NCI-H1436 treated with DMSO at 0.1 percent for 48 hours (cell line): ENCODE measurements at places on chromosomes 2 and 18.

DNA sequence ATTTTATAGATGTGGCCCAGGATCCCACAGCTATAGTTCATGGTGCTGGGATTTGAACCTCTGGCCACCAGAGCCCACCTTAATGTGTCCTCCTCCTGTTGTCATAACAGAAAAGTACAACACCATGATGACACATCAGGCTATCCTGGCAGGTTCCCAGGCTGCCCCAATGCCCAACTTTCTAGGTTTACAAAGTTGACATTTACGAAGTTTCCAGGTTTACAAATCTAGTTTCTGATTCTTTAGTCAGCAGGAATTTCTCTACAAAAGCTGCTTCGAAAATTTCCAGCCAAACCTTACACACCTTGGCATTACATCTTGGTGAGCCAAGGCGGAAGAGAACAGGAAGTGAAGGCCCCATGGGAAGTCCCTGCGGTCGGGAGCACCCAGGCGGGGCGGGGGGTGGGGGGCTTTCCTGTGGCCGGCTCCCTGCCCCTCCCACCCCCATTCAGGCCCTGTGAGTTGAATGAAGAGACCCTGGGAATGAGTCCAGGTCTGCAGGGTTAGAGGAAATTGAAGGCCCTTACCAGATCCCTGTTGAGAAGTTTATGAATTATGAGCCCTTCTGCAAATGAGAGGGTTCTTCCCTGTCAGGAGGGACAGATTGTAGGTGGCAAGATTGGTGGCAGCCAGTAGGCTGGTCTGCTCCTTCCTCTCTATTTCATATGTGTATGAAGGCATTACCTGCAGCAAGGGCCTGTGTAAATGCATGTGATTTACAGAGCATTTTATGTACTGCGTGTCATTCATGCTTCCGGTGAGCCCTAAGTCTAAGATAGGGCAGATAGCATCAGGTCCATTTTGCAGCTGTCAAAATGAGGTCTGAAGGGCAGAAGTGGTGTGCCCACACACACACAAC lies 11.1 kb upstream of the IL1RN start:
- no peak for DNase-seq

- no peak for DNase-seq
These were observed 311.5 kb downstream of the CDH2 start for GRCh38 chr18:27865431-27865830.

DNA sequence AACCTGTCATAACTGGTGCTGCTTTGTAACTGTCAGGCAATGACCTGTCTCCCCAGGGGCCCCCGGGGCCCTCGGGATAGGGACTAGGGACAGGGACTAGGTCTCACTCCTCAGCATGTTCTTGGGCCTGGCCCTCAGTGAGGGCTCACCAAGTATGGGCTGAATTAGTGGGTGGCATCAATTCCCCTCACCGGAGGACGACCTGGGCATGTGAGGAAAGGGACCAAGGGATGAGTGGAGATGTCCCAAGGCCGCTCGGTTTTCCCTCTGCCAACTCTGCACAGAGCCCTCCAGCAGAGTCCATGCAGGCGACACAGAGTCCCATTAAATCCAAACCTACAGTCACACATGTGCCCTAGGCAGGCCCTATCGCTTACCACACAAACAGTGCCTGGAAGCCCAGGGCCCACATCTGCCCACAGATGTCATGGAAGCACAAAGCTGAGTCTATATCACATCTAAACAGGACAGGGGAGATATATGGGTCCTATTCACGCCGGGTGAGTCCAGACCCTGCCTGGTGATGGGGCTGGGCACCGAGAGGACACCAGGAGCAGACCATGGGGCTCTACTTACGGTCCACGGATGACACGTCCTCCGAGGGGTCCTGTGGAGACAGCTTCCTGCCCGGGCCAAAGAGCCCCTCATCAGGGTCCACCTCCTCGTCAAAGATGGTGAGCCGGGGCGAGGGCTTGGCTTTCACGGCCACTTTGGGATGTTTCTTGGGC lies 26.6 kb downstream of the HS1BP3 start:
- no peak for DNase-seq

- DNase-seq: no peak
These were observed 748.2 kb upstream of the CELF4 start for GRCh38 chr18:38313831-38314230.

GRCh38 chr2:129828792-129829191 lies 150.7 kb upstream of the RAB6C start:
- no peak for DNase-seq

DNA sequence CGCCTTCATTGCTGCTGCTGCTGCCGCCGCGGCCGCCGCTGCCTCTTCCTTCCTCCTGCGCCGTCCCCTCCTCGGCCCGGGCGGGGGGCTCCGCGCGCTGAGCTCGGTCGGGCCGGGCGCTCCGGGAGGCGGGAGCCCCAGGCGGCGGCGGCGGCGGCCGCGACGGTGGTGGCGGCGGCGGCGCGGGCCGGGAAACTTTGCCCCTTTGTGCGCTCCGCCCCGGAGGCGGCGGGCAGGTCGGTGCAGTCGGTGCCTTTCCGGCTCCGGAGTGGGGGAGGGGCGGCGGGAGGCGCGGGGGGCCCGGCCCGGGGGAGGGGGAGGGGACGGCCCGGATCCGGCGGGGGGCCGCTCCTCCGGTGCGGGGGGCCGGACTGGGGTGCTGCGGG lies 205 bp downstream of the TET3 start:
- DNase-seq: no peak

DNA sequence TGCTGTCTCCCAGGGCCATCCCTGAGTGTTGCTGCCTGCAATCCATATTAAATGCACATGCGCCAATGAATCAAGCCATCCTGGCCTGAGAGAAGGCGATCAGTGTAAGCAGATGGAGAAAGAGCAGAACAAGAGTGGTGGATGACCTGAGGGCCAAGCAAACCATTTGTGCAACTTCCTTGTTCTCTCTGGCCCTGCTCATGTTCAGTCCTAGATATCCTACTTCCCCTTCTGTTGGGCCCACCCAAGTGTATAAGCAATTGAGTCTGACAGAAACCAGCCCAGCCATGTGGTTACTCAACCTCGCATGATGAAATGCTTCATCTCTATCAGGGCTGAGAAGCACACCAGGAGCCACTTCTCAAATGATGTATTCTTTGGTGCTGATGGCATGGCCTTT lies 383.1 kb upstream of the ID2 start:
- DNase-seq: no peak

GRCh38 chr2:221304916-221305315 lies 267.2 kb downstream of the EPHA4 start:
- DNase-seq: no peak

GRCh38 chr2:16487686-16488085 lies 177.9 kb downstream of the CYRIA start:
- no peak for DNase-seq

- DNase-seq: no peak
These were observed 814.5 kb upstream of the PIK3C3 start for GRCh38 chr18:41140506-41140905.

GRCh38 chr2:67399831-67400489 lies 2.8 kb downstream of the ETAA1 start:
- no peak for DNase-seq

DNA sequence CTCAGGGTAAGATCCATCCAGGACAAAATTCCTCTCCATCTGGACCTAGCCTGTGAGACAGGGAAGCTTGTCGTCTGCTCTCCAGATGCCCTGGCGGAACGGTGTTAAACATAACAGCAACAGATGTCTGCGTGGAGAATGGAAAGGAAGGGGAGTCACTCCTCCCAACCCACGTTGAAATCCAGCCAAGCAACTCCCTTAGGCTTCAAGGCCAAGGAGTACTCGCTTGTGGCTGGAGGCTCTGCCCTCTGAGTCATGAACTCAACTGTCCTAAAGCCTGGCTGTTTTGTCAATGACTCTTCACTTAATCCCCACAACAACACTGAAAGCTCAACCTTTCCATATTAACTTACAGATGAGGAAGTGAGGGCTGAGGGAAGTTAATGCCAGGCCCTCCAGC lies 42.2 kb downstream of the TPO start:
- no peak for DNase-seq

DNA sequence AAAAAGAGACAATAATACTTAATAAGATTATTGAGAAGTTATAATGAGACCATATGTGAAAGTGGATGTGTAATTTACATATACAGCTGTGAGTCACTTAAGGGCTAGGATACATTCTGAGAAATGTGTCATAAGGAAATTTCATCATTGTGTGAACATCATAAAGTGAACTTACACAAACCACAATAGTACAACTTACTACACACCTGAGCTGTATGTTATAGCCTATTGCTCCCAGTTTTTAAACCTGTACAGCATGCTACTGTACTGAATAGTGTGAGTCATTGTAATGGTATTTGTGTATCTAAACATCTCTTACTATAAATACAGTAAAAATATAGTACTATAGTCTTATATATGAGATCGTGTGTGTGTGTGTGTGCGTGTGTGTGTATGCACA lies 1420.3 kb upstream of the PIK3C3 start:
- DNase-seq: no peak

DNA sequence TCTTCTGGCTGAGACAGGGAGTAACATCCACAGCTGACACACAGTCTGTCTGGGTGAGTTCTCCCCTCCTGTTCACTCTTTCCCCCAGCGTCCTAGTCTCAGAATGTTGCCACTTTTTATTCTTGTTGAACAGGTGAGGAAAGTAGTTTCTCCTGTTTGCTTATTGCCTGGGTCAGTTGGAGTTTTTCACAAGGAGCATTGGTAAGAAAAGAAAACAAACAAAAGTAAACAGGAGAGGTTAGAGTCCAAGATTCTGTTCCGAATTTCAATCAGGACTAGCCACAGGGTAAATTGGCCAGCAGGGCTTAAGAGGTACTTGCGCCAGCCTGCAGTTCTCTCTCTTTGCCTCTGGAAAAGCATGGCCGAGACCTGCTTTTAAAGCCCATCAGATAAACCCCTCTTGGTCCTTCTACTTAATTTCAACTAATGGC lies 255.0 kb upstream of the EPAS1 start:
- DNase-seq: no peak

DNA sequence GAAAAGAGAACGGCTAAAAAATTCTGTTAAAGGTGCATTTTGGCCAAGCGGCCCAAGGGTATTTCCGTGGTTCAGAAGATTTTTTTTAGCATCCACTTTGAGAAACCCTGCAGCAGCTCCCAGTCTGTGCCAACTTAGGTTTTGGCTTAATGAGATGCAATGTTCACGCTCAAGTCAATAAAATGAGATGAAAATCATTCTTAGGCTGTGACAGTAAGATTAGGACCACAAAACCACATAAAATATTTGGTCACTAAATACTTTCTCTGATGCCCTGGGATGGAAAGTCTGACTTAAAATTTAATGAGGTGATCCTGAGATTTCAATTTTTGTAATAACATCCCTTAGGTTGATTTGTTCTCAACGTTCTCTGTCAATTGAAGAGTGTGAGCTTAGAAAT lies 74.2 kb upstream of the FHL2 start:
- DNase-seq: no peak

- no peak for DNase-seq
These were observed 83.9 kb downstream of the APOB start for GRCh38 chr2:20960003-20960402.

- DNase-seq: no peak
These were observed 99.6 kb downstream of the CELF4 start for GRCh38 chr18:37465958-37466357.

DNA sequence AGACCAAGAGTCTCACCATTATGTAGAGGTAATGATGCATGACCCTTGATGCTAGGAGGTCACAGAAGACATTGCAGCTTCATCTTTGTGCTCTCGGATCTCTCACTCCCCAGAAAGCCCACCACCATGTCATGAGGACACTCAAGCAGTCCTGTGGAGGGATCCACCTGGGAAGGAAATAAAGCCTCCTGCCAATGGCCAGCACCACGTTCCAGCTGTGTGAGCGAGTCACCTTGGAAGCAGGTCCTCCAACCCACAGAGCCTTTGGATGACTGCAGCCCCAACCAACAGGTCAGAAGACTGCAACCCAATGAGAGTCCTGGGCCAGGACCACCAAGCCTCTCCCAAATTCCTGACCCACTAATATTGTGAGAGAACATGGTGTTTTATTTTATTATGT lies 38.4 kb downstream of the CYP26B1 start:
- no peak for DNase-seq

DNA sequence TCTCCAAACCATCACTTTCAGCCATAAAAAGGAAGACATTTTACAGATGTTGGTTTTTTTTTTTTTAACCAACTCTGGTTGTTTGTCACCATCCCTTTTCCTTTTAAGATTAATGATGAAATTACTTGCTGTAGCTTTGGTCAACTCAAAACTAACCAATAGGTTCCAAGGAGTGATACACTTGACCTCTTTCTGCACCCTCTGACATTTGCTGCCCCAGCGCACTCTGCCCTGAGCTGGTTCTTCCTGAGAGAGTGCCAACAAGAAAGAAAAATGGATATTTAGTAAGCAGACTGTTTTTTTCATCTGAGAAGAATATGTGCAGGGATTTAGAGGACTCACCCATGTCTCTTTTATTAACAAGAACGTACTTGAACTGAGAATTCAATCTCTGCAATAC lies 520.0 kb downstream of the TXNL1 start:
- DNase-seq: no peak

- DNase-seq: no peak
These were observed 311.8 kb downstream of the LNPK start for GRCh38 chr2:175690113-175690837.

- no peak for DNase-seq
These were observed 20.3 kb downstream of the ITPRID2 start for GRCh38 chr2:181911830-181912229.

- DNase-seq: no peak
These were observed 718.2 kb downstream of the DPP10 start for GRCh38 chr2:115160531-115161080.

DNA sequence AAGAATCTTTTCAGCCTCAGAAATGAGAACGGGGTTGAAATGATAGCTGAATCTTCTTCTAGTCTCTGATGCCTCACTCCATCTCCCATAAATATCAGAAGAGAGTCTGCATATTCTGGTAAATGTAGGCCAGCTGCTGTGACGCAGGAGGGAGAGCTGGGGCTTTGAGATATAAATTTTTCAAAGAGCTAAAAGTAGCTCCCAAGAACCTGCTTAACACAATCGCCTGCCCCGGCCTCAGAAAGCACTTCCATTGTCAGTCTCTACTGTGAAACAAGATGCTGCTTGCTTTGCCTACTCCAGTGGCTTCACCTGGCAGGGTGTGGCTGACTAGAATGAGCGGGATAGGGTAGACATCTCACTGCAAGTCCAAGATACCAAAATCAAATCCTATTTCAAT lies 105.0 kb upstream of the CCDC150 start:
- DNase-seq: no peak

GRCh38 chr2:108267101-108267500 lies 21.6 kb upstream of the SULT1C2 start:
- DNase-seq: no peak

- DNase-seq: no peak
These were observed 32.1 kb upstream of the NCKAP5 start for GRCh38 chr2:133600266-133600928.
